Esophagus squamous epithelium (tissue), 5 donors: ENCODE measurements at places on chromosomes 7 and 10.

DNA sequence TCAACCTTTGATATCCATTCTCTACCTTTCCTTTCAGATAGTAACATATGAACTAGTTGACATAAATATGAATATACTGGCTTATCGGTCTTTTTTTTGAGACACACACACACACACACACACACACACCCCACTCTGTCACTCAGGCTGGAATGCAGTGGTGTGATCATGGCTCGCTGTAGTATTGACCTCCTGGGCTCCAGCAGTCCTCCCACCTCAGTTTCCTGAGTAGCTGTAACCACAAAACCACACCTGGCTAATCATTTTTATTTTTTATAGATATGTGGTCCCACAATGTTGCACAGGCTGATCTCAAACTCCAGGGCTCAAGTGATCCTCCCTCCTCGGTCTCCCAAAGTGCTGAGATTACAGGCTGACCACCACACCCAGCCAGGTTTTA is 14.2 kb upstream of the NT5C3A start:
- no peak for DNase-seq

GRCh38 chr7:84105586-84105985 is 89.0 kb downstream of the SEMA3A start:
- no peak for DNase-seq

- DNase-seq: no peak
Observed at GRCh38 chr10:131679926-131680325, 220.9 kb upstream of the PPP2R2D start.

DNA sequence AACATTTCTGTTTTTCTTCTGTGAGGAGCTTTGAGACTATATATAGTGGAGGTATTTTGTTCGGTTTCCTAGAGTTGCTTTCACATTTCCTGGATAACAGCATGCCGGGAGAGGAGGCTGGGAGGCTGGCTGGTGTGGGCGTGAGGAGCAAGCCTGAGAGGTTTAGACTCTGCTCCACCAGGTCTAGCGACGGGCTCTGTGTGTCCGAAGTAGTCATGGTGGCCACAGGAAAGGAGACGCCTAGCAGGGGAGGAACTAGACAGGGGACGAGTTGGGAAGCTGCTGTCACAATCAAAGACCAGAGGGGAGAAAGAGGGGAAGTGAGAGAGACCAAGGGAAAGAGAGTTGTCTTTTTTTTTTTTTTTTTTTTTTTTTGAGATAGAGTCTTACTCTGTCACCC is 19.6 kb downstream of the PTPRE start:
- no peak for DNase-seq
